Activated naive CD8-positive, alpha-beta T cell treated with anti-CD3 and anti-CD28 coated beads, Interleukin-2, amount 10 ng/mL, durations not matched to agents 7 days and 5 days (primary cell): ENCODE measurements at places on chromosomes 4 and X.
A peak's percentile ranks its signal among the peaks of the same experiment; 100 is the strongest.

DNA sequence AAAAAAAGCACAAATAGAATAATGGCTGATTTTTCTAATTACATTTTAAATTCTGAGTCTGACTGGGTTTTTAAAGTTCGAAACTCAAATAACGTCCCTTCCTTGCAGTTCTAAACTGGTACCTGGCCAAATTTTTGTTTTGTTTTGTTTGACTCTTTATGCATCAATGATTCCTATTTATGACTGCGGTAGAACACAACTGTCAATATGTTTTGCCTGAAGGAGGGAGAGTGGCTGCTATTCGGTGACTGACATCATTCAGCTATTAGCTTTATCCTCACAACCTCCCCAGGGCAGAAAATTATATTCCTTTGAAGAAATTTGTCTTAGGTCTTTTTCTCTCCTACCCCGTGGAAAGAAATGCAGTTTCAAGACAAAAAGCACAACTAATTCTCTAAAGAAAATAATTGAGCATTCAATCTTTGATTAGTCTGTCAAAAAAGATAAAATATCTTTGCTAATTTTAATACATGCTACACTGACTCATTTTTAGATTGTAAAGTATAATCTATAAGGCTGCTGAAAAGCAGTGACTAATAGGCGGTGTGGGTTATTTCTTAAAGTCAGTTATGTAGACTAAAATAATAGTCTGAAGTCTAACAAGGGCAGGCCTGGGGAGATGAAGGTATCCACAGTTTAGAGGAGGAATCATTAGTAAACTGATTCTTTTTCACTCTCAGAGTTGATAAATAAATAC is 61.9 kb downstream of the TMEM150C start:
- DNase-seq = no peak

DNA sequence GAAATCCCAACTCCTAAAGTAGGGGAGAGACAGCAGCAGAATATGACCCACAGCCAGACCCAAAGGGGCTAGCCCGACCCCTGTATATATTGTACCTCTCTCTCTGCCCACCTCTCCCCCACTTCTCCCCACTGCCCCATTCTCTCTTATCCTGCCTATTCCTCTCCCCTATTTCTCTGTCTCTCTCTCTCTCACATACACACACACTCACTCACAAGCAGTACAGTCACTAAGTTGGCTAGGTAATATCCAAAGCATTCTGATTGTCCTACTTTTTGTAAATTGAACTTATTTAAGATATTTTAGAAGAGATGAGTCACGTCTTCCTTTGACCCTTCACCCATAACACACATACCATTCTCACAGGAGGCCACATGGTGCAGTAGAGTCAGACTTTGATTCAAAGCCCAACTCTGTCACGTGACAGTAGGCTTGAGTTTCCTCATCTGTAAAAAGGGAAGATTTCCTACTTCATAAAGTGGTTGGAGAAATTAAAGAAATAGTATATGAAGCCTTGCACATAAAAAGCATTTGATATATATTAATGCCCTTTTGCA is 29.5 kb downstream of the SRPX2 start:
- DNase-seq = no peak

DNA sequence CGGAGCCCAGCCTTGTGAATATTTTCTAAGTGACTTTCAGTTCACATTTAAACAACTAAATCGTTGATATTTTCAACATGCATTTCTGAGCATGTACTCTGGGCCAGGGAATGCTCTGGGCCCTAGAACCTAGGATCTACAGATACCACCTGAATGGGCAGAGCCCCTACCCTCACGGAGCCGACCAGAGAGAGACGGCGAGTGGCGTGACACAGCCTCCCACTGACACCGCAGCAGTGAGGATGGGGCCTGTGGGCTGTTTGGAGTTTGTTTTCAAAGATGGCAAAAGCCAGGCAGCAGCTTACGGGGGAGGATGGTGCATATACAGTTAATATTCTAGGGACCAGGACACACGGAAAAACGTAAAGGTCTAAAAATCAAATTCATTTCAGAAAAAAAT is 17.7 kb downstream of the NELFA start:
- no peak for DNase-seq

- peak; percentile 53 for DNase-seq
Measured at GRCh38 chr4:7539659-7540058, 104.9 kb upstream of the PSAPL1 start.

- DNase-seq = no peak
Measured at GRCh38 chr4:74262522-74262921, 45.7 kb upstream of the EPGN start.

DNA sequence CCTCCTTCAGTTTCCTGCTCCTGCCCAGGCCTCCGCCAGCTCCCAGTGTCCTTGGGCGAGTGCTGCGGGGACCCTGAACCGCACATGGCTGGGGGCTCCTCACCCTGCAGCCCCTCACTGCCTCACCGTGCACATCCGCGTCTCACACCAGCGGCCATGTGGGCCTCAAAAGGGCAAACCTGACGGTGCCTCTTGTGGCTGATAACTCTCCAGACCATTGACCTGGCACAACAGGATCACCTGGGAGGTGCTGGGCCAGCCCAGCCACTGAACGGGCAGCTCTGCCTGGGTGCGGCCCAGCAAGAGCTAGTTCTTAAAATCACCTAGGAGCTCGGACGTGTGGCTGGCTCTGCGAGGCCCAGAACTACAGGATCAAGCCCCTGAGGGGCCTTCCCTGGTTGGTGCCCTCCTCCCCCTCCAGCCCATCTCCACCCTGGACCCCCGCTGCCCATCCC is 4.1 kb upstream of the S100P start:
- peak; percentile 58 for DNase-seq

- DNase-seq = no peak
Measured at GRCh38 chrX:9857575-9858474, 71.6 kb downstream of the SHROOM2 start.

GRCh38 chrX:130282151-130282550 is 13.5 kb upstream of the ZNF280C start:
- DNase-seq = no peak

DNA sequence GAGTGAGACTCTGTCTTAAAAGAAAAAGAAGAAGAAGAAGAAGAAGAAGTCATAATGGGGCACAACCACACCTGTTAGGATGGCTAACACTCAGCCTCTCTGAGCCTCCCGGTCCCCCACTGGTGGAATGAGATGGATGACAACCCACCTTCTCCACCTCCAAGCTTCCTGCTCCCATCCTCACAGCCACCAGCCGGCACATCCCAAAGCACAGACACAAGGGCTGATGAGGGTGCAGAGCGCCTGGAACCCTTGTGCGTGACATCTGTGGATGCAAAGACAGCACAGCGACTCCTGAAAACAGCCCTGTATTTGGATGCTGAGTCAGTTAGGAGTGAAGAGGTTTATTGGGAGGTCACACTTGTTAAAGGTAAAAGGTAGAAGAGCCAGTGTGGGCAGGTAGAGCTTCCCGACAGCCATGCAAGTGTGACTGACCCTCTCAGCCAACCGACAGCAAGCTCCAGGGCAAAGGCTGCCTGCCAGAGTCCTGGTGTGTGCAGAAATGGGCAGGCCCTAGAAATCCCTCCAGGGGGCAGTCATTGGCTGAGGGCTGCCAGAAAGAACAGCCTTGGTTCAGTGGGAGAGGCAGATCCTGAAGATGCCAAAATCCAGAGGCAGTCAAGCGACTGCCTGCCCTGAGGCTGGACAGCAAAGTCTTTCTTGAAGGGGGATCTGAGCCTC is 26.6 kb upstream of the MAN2B2 start:
- DNase-seq = no peak

DNA sequence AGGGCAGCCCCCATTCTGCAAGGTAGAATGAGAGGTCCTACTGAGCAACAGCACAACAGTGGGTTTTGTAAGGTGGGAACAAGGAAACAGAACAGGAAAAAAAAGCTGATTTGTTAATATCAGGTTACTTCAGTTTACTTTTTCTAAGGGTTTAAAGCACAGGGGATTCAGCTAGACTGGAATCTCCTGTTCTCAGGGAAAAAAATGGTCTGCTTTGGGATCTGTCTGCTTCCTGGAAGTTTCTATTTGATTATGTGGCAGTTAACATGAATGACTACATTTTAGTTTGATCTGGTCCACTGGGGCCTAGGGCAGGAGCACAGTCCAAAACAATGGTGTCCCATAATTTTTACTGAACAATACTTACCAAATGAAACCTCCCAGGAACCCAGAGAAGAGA is 104.6 kb downstream of the FBXW7 start:
- no peak for DNase-seq

DNA sequence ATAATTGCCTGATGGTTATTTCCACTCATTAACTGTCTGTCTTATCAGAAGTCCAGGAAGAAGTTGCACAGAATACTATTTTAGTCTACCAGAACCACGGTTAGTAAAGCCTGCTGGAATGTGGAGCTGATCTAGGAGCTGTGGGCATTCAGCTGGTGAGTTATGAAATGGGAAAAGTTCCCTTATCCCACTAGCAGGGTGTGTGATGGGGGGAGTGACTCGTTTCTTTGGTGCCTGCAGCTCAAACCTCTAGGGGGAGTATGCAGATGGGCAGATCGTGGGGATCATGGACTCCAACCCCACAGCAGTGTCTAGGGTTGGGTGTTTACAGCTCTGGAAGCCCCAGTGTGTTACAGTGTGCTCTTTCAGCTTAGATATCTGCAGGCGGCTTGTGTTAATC is 305.7 kb upstream of the BOD1L1 start:
- no peak for DNase-seq

- DNase-seq = no peak
Measured at GRCh38 chr4:77911091-77911490, 48.5 kb downstream of the MRPL1 start.
